ENCODE measurements at places on chromosomes 16 and 17.
A peak's percentile ranks its signal among the peaks of the same experiment; 100 is the strongest.

- DNase-seq: no peak
These were observed at the start of gene CTF1 for GRCh38 chr16:30896261-30896888. Gene CTF1, plus strand, starts transcription at chr16:30896614. Its CDS starts 30 bp downstream, at chr16:30896644.

DNA sequence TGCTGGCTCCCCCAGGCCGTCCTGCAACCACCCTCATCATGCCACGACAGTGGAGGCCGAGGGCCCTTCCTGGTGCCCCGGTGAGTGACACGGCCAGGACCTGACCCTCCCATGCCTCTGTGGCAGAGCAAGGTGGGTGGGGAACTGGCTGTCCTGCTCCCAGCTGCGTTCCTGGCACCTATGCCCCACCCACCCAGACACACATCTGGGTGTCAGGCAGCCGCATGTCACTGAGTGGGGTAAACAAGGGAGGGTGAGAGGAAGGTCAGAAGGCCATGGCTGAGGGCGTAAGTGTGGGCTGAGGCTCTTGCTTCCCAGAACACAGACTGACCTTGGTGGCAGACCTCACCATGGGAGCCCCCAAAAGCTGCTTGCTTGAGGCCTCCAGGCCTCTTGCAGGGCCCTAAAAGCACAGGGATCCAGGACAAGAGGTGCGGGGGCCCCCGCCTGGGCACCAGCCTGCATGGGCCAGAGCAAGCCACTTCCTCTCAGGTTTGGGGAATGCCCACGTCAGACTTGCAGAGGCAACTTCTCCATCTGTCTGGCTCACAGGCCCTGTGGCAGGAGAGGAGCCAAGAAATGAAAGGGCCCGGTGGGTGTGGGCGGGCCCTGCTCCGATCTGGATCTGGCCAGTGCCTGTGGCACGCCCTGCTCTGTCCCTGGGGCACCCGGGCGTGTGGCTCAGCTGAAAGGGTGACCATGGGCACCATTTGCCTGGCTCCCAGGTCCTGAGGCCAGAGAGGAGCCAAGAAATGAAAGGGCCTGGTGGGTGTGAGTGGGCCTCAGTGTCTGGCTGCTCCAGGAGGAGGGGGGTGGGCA lies 3.9 kb upstream of the CCDC57 start:
- no peak for DNase-seq

DNA sequence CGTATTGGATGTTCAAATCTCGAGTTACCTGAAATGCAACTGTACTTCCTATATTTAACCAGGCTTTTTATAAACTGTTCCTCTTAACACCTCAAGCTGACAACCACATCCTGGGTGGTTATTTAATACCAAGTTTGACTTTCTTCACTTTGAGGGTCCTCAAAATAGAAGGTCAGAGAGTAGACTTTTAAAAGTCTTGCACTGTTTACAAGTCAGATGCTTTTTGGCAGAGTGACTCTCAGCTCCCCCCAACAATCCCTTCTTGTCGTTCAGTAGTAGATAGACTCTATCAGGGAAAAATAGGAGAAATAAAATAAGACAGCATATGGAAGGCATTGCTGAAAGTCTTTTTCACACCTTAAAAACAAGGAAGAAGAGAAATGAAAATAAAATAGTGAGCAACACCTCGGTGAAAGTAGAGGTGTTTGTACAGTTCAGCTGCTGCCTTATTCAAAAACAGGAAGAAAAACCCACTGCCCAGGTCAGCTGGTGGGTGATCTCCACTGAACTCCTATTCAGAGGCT lies 650.4 kb downstream of the WWOX start:
- DNase-seq: no peak

DNA sequence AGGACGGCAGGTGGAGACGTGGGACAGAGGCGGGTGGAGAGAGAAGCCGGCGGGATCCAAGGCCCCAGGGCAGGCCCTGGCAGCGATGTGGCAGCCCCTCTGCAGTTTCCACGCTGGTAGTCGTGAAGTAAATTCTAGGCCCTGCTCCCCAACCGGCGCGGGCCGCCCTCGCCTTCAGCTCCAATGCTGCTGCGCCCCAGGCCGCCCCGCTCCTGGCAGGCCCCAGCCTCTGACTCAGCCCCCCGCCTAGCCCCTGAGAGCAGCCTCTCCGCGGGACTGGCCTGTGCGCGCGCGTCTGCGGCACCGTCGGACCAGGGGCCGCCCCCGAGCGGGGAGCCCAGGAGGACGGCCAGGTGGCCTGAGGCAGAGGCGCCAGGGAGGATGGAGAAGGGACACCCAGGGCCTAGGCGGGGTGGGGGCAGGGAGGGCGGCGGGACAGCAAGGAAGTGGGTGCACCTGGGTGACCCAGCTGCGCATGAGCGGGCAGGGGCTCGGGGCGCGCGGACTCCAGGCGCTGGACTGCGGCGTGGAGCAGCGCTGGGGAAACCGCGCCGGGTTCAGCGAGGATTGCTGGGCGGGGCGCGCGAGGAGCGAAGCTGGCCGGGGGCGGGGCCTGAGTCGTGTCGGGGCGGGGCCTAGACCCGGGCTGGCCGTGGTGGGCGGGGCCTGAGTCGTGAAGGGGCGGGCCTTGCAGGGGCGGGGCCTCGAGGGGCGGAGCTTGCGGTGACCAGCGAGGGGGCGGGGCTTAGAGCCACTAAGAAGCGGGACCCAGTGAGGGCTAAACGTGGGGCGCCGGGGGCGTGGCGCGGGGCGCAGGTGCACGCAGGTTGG lies 29.6 kb downstream of the ZNF778 start:
- peak; percentile 93 for DNase-seq

GRCh38 chr17:73754886-73755400 lies 110.7 kb upstream of the SDK2 start:
- no peak for DNase-seq

GRCh38 chr17:55162556-55162946 lies 102.2 kb upstream of the HLF start:
- DNase-seq: no peak

- no peak for DNase-seq
These were observed 27.0 kb downstream of the BMERB1 start for GRCh38 chr16:15461376-15461775.

DNA sequence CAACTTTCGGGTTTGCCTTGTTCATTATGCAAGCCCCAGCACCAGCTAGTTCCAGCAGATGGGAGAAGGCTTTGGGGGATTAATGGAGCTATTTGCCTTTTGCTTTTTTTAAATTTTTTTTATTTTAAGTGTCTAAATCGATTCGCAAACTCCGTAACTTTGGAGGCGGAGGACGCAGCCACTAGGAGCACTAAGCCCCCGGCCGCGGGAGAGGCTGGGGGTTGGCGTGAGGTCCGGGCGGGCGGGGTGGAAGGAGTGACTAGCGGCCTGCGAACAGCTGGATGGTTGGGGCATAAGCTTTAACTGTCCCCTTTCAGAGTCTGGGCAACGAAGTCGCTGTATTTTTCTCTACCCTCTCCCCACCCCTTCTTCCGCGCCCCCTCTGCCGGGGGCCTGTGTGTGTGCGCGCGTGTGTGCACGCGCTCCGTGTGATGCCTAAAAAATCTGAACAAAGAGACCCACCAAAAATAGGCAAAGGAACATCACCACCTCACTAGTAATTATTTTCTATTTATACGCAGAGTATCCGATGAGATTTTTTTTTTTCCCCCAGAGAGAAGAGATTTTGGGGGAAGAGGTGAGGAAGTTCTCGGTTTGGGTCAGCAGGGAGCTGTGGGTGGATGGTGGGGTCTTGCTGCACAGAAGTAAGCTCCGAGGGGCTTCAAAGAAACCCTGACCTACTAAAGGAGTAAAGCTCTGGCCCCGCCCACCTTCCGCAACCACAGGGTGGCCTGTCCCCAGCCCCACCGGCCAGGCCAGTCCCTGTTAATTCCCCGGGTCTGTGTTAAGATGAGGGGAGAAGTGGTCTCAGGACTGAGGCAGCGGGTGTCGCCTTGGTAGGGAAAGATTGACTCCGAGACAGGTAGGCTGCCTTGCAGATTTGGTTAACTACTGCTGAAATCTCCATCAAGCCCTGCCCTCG lies 2.3 kb downstream of the SHISA9 start:
- DNase-seq: no peak

DNA sequence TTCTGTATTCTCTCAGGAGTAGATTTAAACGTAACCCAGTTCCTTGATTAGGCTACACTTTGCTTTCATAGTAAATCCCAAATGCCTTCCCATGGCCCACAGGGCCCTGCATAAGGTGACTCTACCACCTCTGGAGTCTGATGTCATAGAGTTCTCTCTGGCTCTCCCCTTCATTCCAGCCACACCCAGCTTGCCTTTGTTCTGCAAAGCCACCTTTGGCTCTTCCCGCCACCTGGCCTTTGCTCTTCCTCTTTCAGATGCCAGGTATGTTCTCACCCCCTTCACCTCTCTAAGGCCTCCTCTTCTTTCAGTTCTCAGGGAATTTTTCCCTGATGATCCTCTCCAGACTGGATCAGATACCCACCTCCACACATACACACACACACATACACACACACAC lies 141.3 kb upstream of the HSBP1 start:
- no peak for DNase-seq

GRCh38 chr16:50735629-50736122 lies 6.2 kb upstream of the CYLD start:
- DNase-seq: no peak

DNA sequence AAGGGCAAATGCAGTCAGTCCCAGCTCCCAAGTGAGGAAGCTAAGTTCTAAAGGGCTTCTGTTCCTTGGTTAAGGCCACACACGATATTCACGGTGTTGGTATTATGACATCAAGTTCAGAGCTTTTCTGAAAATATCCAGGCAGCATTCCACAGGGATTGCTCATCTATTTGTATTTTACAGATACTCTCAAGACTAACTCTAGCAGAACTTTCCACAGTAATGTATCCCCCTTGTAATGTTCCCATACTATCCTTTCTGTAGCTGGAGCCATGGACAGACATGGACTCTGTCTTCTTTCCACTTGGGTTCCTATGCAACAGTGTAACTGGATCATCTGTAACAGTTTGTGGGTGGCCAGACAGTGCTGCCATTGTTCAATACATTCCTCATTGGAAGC lies 13.5 kb downstream of the SDR42E1 start:
- DNase-seq: no peak

DNA sequence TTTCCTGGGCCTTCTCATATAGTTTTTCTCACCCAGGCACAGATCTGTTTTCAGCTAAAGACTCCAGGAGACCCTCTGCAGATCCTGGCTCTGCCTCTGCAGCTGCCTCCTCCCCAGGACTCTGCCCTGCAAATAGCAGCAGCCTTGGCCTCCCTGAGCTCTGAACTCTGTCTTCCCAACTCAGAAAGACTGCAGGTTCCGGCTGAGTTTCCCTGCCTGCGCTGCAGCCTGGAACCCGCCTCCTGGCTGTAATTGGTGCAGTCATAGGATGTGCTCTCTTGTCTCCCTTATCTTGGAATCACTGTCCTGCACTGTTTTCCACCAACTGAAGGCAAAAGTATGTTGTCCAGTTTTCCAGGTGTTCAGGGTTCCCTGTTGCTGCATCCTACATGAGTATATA lies 14.3 kb upstream of the DNASE1 start:
- DNase-seq: no peak

- DNase-seq: no peak
These were observed 27.5 kb downstream of the ITGAE start for GRCh38 chr17:3773511-3773910.

GRCh38 chr16:6835941-6836340 lies 496.7 kb upstream of the RBFOX1 start:
- DNase-seq: no peak

DNA sequence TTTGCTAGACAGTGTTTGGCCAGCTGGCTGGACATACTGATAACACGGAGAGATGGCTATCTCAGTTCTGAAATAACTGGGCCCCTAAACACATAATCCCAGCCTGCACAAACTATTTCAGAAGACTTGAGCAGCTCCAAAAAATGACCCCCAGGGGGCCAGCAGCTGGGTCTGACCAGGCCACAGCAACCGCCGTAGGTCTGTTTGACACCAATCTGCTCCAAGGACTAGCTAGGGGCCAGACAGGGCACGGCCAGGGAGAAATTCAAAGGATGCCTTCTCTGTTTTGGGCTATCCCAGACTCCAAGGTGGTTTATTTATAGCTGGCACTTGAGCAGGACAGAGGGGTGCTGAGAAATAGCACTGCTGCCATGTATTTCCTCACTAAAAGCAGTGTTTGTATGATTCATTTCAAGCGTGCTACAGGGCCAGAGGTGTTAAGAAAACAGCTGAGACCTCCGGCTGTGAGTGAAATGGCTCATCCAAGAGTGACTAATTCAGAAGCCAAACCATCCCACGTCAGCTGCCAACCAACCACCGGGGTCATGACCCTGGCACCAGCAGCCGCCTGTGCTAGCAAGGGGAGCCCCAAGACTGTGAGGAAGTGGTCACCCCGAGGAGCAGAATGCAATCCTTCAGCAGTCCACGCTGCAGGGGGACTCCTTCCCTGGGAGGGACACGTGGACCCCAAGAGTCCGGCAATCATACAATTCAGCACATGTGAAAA lies 5.7 kb downstream of the GGA2 start:
- DNase-seq: peak; percentile 68

- peak; percentile 32 for DNase-seq
These were observed 67.8 kb downstream of the C16orf78 start for GRCh38 chr16:49441366-49441780.

GRCh38 chr17:29586676-29587469 lies 2.6 kb downstream of the GIT1 start:
- no peak for DNase-seq

DNA sequence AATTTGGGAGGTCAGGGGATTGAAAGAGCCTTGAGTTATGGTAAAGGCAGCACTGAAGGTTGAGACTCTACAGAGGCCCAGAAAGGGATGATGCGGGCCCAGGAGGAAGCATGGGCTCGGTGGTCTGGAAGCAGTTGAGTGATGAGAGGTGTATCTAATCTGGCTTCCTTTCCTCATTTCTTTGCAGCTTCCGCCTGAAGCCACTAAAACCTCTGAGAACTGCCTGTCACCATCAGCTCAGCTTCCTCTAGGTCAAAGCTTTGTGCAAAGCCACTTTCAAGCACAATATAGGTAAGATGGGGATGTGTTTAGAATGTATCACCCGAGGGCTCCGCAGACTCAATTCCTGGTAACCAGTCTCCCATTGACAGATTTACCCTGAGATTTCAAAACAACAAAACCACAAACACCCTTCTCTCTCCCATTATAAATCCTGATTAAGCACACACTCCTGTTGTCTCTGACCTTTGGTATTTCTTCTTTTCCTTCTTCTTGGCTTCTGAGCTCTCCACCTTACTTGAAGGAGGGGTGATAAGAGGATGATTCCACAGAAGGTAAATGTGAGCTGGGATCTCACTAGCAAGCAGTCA lies 21.2 kb downstream of the USP43 start:
- DNase-seq: no peak

GRCh38 chr17:20966870-20967269 lies 75.9 kb downstream of the USP22 start:
- no peak for DNase-seq

DNA sequence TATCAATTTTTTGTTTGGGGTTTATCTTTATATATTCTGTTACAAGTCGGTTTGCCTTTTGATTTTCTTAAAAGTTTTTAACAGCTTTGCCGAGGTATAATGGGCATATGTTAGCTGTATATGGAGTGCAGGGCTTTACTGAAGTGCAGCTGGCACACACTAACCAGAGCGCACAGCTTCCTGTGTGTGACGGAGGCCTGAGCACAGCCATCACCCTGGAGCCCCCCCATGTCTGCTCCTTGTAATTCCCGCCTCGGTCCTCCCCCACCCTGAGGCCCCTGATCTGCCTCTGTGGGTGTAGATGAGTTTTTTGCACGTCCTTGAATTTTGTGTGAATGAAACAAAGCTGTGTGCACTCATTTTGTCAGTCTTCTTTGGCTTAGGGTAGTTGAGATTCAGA lies 60.1 kb upstream of the ZNF750 start:
- no peak for DNase-seq

- no peak for DNase-seq
These were observed 42.2 kb downstream of the VAC14 start for GRCh38 chr16:70758786-70759185.

- no peak for DNase-seq
These were observed 82.7 kb downstream of the RPH3AL start for GRCh38 chr17:269616-270514.

- no peak for DNase-seq
These were observed 4.0 kb upstream of the TMEM88 start for GRCh38 chr17:7850701-7851437.

Data from stimulated activated CD8-positive, alpha-beta memory T cell treated with anti-CD3 and anti-CD28 coated beads, Interleukin-2, amount 100 ng/mL, for 48 hours (primary cell).